ENCODE measurements at places on chromosomes 7 and 10. TPM values are rescaled to one million over a fixed set of nuclear protein-coding genes. Genes with fewer than 3 reads are reported as not detected.

The PNLIP gene
- total RNA-seq, result not detected

The STEAP1B gene
- total RNA-seq, result 1.3 TPM

The IGFBP1 gene
- total RNA-seq, result not detected

The VWA2 gene
- not detected for total RNA-seq

The PPP3CB gene
- 40.6 TPM for total RNA-seq

The ATP6V0A4 gene
- 0.08 TPM for total RNA-seq

The ANXA8L1 gene
- 0.28 TPM for total RNA-seq

The MARCHF5 gene
- total RNA-seq, result 22.6 TPM

The CCDC136 gene
- 4.3 TPM for total RNA-seq

The CPA4 gene
- total RNA-seq, result not detected

The SFRP4 gene
- total RNA-seq, result not detected

The FAM25A gene
- total RNA-seq, result not detected

The BEND7 gene
- total RNA-seq, result not detected

The SSC4D gene
- total RNA-seq, result 0.23 TPM

The C10orf62 gene
- total RNA-seq, result not detected

The CPA1 gene
- total RNA-seq, result not detected

The CALD1 gene
- 0.10 TPM for total RNA-seq

The MKI67 gene
- total RNA-seq, result 229 TPM

The LDB1 gene
- total RNA-seq, result 92.9 TPM

The SDK1 gene
- total RNA-seq, result 0.45 TPM

The RAB19 gene
- 5.0 TPM for total RNA-seq

The AGBL3 gene
- 4.1 TPM for total RNA-seq

The HPSE2 gene
- not detected for total RNA-seq

The CAMK1D gene
- total RNA-seq, result 11.7 TPM

The CHN2 gene
- 6.3 TPM for total RNA-seq

The TRIM50 gene
- total RNA-seq, result not detected

The ZDHHC16 gene
- 36.8 TPM for total RNA-seq

The RAMP3 gene
- not detected for total RNA-seq

The TET1 gene
- 2.8 TPM for total RNA-seq

The OR2A42 gene
- total RNA-seq, result not detected

The OR6B1 gene
- total RNA-seq, result not detected

The IRF5 gene
- total RNA-seq, result 2.9 TPM

The ADAP1 gene
- 14.1 TPM for total RNA-seq

The POU6F2 gene
- not detected for total RNA-seq

The GDF10 gene
- total RNA-seq, result not detected

The TRIM73 gene
- total RNA-seq, result 10.1 TPM

The NACAD gene
- total RNA-seq, result not detected
